CD4-positive, alpha-beta T cell treated with Interleukin-17A for 4 hours (primary cell): ENCODE measurements at places on chromosomes 7 and 10.

DNA sequence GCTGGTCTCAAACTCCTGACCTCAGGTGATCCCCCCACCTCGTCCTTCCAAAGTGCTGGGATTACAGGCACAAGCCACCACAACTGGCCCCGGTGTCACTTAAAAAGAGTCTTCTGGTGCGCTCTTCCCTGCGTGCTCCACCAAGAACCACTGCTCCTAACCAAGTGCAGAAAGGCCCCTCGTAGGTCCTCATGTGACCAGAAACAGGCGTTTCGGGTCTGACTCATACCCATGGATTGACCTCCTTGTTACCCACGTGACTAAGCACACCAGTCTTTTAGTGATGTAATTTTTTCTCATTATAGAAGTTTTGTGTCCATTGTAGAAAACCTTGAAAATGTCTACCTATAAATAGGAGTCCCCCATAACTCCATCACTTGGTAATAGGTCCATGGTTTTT, 13.9 kb downstream of the FKBP6 start:
- DNase-seq: no peak

DNA sequence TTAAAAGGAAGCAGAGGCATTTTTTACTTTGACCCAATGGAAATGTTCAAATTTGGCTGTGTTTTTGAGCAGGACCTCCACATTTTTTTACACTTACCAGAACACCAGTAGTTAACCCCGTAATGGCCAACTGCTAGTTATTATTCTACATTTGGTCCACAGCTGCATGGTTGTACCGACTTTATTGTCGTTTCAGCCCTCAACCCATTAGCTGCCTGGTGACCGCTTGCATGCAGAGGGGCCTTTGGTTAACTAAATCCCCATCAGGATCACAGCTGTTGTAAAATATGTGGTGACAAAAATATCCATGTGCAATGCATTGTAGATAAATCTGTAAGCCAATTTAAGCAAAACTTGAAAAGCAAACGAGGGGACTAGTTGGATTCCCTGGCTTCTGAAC, 342.2 kb upstream of the MEOX2 start:
- DNase-seq: no peak

DNA sequence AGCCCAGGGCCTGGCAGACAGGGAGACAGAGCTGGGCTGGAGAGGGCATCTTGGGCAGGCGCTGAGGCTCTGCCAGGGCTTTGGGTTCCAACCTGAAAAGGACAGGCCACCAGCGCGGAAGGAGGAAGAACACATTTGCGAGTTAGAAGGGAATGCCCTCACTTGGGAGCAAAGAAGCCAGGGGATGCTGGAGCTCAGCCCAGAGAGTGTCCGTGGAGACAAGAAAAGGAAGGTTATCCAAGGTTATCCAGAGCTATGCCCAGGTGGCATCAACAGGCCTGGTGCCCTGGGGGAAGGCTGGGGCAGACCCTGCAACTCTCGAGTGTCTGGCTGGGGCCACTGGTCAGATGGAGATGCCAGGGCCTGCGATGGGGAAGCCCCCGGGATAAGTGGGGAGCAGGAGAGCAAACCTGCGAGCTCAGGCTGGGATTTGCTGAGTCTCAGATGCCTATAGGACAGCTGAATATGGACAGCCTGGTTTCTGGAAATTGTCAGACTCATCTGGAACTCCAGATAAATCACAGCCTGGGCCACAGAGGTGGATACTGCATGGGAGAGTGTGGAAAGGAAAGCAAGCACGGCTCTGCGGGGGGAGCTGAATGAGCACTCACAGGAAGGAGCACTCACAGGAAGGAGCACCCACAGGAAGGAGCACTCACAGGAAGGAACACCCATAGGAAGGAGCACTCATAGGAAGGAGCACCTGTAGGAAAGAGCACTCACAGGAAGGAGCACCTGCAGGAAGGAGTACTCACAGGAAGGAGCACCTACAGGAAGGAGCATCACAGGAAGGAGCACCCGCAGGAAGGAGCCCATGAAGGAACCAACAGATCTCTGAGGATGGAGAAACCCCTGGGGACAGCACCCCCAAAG, 152.1 kb downstream of the ADAM12 start:
- DNase-seq: no peak

DNA sequence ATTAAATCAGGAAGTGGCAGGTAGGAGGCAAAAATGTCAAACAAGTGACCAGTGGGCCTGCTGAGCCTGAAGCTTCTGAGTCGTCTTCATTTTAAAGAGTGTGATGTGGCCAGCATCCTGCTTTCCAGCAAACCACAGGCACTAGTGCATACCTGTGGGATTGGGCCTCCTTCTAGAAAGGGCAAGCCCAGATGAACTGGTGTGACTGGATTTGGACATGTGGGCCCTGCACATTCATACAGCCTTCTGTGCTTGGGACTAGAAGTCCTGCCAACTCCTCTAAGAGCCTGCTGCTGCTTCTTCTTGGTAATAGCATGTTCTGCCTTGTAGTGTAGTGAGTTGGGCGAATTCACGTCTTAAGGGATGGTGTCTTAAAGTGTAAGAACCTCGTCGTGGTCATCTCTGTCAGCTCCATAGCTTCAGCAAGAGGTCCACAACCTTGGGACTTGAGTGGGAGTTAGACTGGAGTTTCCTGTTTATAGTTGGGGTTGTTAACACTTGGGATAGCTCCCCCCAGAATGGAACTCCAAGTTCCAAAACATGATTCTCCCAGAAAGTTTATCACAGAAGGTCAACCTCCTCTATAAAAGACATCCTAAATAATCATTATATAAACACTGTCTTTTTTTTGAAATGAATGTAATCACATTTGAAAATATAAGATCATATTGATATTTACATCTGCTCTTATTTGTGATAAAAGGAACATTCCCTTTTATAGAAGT, 11.2 kb downstream of the BMPER start:
- no peak for DNase-seq

DNA sequence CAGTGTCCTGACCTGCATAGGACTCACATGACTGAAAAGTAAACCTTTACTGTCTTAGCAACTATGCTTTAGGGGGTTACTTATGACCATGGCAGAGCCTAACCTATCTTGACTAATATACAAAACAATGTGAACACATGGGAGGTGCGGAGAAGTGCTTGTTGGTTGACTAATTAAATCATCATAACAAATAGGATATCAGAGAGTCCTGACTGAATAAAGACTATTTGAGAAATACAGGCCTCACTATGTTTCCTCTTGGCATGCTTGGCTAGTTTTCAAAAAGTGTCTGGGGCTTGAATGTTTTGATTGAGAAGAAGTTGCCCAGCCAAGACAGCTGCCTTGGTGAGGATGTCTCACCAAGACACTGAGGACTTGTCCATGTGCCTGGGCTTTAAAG, 104.4 kb upstream of the PHYHIPL start:
- DNase-seq: no peak

GRCh38 chr10:109922358-109922975, 844 bp downstream of the XPNPEP1 start:
- DNase-seq: no peak

- DNase-seq: no peak
Measured at GRCh38 chr7:106927536-106927935, 62.5 kb downstream of the PIK3CG start.

- DNase-seq: peak; percentile 83
Measured at GRCh38 chr10:45464958-45465567, 91.0 kb downstream of the ALOX5 start.

DNA sequence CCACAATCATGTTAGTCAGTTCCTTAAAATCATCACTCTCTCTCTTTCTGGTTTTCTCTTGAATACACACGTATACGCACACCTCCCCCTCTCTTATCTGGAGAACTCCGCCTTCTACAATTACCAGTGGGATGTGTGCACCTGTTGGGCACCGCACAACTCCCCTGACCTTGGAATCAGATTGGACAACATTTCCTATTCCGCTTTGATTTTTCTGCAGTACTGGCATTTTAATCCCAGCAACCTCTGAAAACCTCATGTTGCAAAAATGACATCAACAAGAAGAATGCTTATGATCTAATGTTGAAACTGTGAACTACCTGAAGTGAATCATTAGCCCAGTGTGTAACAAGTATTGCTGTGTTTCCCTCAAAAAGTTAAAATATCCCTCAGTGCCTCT, 109.6 kb downstream of the KIAA1217 start:
- no peak for DNase-seq

DNA sequence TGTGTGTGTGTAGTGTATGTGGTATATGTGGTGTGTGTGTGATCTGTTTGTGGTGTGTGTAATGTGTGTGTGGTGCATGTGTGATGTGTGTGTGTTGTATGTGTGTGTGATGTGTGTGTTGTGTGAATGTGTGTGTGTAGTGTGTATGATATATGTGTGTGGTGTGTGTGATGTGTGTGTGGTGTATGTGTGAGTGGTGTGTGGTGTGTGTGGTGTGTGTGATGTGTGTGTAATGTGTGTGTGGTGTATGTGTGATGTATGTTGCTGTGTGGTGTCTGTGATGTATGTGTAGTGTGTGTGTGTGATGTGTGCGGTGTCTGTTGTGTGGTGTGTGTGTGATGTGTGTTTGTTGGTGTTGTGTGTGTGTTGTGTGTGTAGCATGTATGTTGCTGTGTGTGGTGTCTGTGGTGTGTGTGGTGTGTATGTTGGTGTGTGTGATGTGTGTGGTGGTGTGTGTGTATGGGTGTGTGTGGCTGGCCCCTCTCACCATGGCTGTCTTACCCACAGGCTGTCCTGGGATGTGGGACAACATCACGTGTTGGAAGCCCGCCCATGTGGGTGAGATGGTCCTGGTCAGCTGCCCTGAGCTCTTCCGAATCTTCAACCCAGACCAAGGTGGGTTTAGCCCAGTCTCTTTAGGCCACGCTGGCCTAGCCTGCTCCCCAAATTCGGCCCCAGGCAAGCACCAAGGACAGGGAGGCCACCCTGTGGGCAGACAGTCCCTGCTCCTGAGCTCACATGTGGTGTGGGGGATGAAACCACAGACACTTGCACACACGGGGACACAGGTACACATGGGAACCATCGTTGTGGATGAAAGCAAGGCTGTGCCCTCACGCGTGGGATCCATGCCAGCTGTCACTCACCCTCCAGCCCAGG, 25.6 kb downstream of the ADCYAP1R1 start:
- no peak for DNase-seq

DNA sequence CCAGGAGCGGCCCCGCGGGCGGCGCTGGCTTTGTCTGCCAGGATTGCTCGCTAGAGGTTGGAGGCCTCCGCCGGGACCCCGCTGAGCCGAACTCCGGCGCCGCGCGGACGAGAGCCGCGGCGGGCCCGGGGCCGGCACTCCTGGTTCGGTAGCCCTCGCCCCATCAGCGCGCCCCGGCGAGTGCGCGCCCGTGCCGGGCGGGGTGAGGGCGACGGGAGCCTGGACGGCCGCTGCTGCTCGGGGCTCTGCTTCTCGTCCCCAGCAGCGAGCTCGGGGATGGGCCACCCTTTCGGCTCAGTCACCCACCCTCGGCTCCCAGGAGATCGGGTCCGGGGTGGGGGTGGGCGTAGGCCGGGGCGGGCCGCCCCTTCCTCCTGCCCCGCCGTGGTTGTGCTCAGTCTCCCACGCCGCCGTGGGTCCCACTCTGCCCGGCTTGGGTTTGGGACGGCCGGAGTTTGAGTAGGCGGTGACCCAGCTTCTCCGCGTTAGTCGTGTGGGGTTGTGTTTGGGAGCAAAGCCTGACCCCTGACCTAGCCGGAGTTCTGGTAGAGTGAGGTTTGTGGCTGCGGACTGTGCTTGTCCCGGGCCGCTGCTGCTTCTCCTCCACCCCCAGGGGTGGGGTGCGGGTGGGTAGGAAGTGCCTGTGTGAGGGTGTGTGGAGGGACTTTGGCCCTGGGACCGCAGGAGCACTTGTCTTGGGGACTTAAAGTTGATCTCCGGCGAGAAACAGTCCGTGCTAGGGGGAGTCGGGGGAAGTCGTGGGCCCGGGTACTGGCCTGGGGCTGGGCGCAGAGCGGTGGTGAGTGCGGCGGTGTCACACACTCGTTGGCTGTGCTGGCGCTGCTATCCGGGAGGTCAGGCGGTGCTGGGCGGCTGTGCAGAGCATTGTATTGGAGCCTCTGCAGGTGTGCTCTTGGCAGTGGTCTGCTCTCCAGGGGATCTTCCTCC, 677 bp downstream of the TSPAN14 start:
- DNase-seq: peak; percentile 55

- DNase-seq: no peak
Measured at GRCh38 chr7:14125998-14126397, 136.5 kb upstream of the ETV1 start.

DNA sequence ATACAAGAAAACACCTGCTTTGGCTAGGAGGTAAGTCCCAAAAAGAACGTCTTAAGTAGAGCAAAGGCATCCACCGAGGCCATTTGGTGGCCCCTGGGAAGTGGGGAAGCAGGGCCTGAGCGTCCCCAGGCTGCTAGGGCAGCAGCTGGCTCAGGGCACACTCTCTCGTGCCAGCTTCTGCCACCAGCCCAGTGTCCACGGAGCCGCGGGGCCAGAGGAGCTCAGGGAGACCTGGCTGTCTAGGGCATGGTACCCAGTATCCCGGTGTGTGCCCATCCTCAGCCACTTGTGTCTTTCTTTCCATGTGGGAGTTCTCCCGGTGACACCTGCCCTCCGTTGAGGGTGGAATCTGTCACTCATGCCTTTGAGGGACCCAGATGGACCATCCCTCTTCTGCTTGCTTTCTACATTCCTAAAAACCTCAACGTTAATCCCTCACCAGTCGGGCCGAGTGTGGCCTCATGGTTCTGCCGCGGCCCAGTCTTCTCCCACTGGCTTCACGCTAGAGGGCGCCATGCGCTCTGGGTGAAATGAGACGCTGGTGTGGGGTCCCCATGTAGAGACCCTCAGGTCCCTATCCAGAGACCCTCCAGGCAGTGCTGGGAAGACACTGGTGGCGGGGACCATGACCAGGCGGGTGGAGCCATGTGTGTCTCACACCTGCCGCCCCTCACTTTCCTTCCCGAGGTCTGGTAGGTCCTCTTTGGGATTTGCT, 9.5 kb upstream of the AP5Z1 start:
- DNase-seq: no peak
